8988T (cell line): ENCODE measurements at places on chromosomes 5 and 9.

DNA sequence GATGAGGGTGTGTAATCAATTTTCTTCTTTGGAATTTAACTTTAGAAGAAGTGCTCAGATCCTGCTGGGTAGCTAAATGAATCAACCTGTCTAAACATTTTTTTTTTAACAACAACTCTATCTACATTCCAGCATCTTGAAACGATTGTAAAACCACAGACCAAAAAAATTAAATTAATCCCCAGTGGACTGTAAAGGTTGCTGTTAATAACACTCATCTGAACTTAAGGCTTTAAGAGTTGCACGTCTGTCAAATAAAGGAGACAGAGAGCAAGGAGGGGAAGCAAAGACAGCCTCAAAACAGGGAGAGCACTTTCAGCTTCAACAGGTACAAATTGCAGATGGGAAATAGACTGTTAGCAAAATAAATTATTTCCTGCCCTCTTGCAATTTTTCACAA lies 548.5 kb downstream of the DTWD2 start:
- no peak for DNase-seq

GRCh38 chr5:107269256-107269655 lies 401.5 kb downstream of the EFNA5 start:
- DNase-seq: no peak

DNA sequence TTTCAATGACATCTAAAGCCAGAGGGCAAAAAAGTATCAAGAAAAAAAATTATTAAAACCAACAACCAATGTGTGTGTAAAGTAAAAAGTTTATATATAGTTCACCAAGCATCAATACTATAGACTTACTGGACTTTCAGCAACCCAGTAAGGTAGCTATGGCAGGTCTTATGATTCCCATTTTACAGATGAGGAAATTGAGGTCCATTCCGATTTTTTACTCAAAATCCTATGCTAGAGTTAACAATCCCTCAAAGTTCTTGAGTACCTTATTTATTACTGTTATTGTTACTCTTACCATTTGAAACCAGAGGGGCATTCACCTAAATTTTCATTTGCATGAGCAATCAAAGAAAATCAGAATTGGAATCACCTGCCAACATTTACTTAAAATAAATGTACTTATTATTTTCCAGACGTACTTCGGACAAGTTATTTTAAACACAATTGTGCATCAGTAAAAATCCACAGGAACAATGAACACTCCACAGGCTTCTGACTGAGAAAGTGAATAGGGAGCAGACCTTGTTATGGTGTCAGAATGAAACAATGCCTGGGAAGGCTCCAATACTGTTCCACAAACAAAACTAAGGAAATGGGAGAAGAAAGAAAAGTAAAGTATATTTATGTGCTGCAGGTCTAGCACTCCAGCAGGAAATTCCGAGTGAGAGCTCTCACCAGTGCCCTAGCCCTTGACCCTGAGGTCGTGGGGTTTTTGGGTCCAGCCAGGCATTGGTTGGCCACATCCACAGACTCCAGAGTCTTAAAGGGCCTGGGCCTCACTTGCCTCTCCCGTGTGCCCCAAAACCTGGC lies 229.9 kb downstream of the PIK3R1 start:
- no peak for DNase-seq

DNA sequence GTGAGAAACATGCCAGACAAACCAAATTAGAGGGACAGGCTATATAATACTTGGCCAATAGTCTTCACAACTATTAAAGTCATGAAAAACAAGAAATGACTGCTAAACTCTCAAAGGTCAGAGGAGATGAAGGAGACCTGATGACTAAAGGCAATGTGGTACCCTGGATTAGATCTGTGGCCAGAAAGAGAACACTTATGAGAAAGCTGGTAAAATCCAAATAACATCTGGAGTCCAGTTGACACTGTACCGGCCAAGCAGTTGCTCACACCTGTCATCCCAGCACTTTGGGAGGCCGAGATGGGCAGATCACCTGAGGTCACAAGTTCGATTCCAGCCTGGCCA lies 24.4 kb downstream of the ATOX1 start:
- no peak for DNase-seq

GRCh38 chr5:112552791-112553190 lies 133.7 kb upstream of the EPB41L4A start:
- no peak for DNase-seq

- no peak for DNase-seq
These were observed 99.1 kb upstream of the ABCA1 start for GRCh38 chr9:105027084-105027483.

GRCh38 chr5:128646176-128646575 lies 108.1 kb upstream of the FBN2 start:
- no peak for DNase-seq

DNA sequence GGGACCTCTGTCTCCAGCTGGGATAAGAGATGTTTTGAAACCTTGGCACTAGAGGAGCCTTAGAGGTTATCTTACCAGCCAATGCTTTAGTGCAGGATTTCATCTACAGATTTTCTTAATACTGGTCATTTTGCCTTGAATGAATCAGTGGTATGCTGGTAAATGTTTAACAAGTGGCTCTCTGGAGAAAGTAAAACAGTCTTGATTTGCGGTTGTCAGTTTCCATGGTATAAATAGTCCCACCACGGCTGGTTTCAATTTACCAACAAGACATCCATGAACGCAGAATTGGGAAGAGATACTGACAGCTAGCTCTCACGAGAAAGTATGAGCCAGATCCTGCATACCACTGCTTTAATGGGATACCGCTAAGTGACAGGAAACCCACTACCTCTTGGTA lies 56.7 kb upstream of the CXCL14 start:
- no peak for DNase-seq

- no peak for DNase-seq
These were observed 205.2 kb upstream of the SEMA6A start for GRCh38 chr5:116779846-116780245.

GRCh38 chr9:82890865-82891264 lies 172.1 kb downstream of the RASEF start:
- DNase-seq: no peak

DNA sequence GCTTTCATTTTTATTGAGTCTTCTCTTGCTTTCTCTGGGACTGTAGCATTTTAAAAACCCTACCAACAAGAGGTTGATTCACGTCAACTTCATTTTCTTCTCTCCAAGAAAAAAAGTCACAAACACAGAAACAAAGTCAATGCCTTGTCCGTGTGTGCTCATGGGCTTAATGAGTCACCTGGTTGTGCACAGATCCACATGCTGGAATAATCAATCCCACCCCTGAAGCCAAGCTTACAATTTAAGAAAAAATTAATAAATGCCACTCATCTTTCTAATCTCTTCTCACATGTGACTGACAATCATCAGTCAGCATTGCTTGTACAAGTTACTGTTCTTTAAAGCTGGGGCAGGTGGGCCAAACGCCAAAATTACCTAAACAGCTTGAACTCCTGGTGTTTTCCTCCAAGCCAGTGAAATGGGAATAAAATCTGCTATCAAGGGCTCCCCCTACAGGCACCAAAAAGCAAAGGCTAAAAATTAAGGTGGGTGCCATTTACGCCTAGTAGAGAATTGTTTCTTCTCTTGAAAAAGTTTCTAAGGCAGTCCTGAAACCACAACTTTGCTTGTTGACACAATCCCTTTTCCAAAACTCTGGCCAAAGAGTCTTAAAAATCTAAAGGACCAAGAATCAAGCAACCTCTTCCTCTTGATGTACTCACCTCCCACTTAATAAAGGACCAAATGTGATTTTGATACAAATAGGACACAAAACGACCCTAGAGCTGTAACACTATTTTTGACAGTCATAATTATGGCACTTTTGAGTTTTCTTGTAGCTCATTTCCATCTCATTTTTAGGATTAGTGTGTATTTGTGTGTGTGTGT lies 21.3 kb downstream of the TRMO start:
- no peak for DNase-seq

DNA sequence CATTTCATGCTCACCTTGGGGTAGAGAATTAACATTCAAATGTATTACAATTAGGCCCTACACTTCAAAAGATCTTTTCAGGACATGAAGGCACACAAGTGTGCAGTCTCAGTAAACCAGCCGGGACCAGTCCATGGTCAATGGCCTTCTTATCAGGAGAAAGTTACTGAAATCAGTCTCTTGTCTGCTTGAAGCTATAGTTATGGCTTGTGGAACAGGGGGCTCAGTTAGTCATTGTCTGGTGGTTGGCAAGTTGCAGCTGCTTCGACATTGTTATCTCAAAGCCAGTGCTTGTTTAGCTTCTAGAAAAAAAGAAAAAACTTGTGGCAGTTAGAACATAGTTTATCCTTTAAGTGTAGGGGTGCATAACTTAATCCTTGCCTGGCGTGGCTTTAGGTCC lies 213.1 kb upstream of the ACO1 start:
- no peak for DNase-seq

GRCh38 chr9:109868207-109868606 lies 88.2 kb downstream of the PALM2AKAP2 start:
- no peak for DNase-seq

- DNase-seq: no peak
These were observed 178.8 kb upstream of the IL12B start for GRCh38 chr5:159509002-159509660.

- no peak for DNase-seq
These were observed 257.6 kb downstream of the RFX3 start for GRCh38 chr9:3268223-3268622.

- DNase-seq: no peak
These were observed 81.4 kb upstream of the ANKRD55 start for GRCh38 chr5:56314529-56314928.

GRCh38 chr5:131532031-131532640 lies 102.9 kb downstream of the RAPGEF6 start:
- no peak for DNase-seq

DNA sequence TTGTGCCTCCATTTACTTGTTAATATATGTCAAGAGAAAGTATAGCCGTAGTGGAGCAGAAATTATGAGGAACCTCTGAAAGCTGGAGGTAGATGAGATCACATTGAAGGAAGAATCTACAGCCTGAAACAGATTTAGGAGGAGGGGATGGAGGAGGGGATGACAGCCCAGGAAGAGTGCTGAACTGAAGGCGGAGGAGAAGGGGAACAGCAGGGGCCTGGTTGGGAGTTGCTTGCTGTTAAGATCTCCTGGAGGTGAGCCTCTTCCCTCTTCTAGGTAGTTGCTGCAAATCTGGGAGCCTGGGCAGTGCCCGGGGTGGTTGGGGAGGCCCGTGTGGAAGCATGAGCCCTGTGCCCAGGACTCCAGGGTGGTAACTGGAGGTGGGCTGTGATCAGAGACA lies 111.8 kb upstream of the SEMA6A start:
- no peak for DNase-seq

DNA sequence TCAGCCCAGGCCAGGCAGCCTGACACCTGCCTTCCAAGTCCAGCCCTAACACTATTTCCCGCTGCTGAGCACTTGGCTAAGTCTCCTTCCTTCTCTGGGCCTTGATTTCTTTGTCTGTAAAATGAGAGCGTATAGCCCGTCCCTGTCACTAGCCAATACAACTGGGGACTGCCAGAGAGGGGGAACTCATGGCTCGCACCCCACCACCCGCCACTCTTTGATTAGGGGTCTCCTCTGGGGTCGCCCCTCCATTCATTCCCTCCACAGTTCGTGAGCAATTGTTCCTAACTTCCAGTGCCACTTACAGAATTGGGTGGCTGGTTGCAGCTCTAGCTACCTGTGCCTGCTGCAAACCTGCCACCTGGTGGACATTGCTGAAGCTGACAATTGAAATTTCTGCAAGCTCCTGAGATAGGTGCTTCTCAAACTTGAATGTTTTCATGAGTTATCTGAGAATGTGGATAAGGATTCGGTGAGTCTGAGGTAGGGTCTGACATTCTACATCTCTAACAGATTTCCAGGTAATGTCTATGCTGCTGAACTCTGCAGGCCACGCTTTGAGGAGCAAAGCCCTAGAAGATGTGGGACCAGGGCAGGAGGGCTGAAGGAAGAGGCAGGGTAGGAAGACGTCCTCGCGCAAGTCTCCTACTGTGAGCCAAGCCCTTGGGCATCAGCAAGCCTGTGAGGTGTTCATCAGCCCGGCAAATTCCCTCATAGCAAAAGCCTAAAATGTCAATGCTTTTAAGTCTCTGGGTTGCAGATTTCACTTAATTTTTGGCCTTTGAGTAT lies 13.3 kb upstream of the RECK start:
- DNase-seq: peak; percentile 44

GRCh38 chr9:123941524-123942070 lies 11.7 kb upstream of the DENND1A start:
- no peak for DNase-seq

GRCh38 chr9:34190996-34191892 lies 12.4 kb downstream of the UBAP1 start:
- no peak for DNase-seq

- DNase-seq: no peak
These were observed 147.6 kb downstream of the CEMIP2 start for GRCh38 chr9:71620746-71621145.

GRCh38 chr9:131419026-131419614 lies 25.2 kb downstream of the PRRC2B start:
- no peak for DNase-seq

GRCh38 chr5:44774279-44774880 lies 34.4 kb upstream of the MRPS30 start:
- peak; percentile 8 for DNase-seq

GRCh38 chr9:70257991-70258691 lies 637 bp upstream of the SMC5 start:
- peak; percentile 19 for DNase-seq
